Choroid plexus epithelial cell (primary cell): ENCODE measurements at places on chromosomes 2 and 18.

DNA sequence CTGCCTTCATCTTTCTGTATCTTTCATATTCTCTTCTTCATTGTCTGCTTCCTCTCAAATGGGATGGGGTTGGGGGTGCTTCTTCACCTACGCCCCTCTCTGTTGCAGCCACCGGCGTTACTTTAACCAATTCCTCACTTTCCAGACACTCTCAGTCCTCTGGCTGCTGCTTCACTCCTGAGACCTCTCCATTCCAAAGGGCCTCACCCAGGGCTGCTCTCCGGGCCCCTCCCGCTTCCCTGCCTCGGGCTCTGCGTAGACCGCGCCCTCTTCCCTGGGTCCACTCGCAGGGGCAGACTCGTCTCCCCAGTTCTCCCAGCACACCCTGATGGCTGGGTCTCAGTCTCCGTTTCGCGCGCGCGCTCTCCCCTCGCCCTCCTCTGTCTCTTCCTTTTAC lies 926 bp downstream of the SERPINB8 start:
- DNase-seq = no peak

- DNase-seq = no peak
These were observed 9.2 kb upstream of the DNAJB2 start for GRCh38 chr2:219270055-219270372.

DNA sequence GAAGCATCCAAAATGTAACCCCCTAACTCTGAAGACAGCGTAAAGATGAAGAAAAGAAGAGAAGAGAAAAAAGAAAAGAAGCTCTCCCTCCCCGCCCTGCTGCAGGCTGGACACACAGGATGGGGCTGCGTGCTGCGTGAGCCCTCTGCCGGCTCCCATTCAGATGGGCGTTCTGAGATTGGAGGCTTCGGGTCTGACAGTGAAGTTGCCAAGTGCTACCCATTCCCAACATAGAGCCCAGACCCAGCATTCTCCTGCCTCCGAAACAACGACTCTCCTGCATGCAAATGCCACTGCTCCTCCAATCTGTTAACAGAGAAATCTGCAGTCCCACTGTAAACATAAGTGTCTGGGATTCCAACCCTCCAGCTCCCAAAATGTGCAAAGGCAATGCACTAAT lies 234.9 kb downstream of the BCL11A start:
- DNase-seq = no peak

- DNase-seq = no peak
These were observed 17.6 kb upstream of the KIDINS220 start for GRCh38 chr2:8855010-8855409.

DNA sequence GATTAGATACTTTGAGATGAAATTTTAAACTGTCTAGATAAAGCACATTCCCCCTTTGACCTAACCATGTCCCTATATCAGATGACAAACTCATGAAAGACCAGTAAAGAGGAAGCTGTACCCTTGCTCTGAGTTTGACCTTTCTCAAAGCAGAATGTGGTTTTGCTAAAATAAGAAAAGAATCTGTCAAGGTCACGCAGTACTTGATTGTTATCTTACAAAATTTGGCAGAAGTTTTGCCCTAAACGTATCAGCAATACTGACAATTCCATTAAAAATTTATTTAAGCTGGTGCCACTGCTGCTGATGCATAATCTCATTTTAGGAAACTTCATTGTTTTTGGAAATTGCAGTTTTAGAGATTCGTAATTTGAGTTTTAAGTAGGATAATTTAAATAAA lies 31.2 kb upstream of the GALM start:
- DNase-seq = no peak

GRCh38 chr2:159936471-159936870 lies 125.9 kb downstream of the PLA2R1 start:
- DNase-seq = no peak

GRCh38 chr18:27921392-27921791 lies 255.5 kb downstream of the CDH2 start:
- DNase-seq = no peak

- DNase-seq = peak; percentile 51
These were observed 199.4 kb downstream of the FSHR start for GRCh38 chr2:48954935-48955334.

DNA sequence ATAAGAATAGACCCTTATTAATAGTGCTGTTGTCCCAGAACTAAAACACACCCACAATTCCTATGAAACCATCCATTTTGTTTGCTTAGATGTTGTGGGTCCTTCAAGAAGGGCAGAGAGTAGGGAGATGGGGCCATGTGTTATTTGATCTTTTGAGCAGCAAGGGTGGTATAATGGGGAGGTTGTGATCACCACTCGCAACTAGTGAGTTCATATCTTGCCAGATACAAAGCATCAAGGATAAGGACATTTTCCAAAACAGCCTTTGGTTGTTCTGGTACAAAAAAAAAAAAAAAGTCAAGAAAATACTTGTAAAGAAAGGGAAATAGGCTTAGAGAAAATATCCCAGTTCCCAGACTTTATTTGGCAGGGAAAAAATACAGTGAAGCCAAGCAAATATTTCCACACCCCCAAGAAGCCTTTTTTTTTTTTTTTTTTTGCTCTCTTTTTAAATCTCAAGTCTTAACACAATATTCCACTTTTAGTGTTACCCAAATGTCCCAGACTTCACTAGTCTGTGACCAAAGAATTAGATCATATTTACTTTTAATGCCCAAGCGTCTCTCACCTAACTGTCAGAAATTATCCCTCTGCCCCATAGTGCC lies 54.1 kb downstream of the ANTXR1 start:
- no peak for DNase-seq

DNA sequence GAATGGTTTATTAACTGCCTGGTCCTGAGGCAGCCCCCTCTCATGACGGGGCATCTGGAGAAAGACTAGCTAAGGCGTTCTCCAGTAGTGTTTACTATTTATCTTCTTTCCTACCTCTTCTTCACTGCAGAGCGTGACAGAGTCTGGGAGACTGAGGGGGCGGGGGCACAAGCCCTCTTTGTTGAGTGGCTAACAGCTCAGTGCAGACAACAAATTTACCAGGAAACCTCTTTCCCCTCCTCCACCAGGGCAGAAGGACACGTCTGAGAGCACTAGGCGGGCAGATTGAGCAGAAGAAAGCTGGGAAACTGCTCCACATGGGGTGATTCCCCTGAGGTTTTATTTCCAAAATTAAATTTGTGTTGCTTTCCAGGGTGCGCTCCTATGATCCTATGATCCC lies 322.1 kb downstream of the CNTNAP5 start:
- DNase-seq = no peak

DNA sequence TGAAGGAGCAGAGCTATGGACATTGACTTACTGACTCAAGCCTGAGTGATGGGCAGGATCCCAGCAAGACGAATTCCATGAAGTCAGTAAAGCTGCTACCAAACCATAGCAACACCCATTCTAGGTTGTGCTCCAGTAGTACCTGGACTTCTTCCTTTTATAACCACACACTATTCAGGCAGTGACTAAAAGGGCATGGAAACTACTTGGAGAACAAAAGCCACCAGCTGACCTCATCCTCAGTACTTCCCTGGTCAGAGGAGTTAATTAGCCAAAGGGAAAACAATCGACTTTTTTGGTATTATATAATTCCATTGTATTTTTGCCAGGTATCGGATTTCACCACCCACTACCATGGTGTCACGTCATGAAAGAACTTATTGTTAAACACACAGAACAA lies 237.1 kb downstream of the TTC32 start:
- no peak for DNase-seq

- peak; percentile 70 for DNase-seq
These were observed 57.3 kb upstream of the PSMD14 start for GRCh38 chr2:161250864-161251436.

DNA sequence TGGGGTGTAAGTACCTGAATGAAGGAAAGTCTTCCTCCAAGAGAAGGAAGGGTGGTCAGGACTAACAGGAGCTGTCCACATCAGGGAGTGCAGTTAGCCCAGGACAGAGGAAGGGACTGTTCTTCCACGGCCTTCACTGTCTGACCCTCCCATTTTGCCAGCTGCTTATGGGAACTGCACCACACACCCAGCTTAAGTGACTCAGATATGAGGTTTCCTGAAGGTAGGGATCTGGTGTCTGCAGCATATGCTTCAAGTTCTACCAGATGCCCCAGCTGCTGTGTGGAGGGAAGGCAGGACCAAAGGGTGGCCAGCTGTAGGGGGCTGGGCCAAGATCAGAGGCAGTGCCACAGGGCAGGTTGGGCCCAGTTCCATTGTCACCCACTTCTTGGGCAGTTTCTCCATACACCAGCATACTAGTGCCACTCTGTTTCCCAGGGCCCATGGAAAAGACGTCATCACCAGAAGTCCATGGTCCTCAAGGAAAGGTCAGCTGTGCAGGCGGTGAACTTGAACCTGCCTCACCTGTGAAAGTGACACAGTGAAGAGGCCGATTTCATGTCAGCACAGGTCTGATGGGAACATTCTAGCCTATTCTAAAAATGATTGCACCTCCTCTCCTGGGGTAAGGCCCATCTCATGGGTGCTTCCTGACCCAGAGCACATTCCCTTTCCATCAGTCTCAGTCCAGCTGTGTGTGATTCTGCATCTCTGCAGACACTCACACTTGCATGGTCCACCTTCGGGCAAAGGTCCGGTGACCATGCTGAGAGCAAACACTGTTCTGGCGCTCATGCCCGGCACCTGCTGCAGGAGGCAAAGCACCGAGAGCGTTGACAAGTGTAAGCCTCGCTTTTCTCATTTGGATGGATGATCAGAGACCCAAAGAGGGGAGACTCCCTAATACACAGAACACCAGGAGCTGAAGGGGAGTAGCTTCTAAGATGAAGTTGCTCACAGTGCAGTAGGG lies 68.0 kb downstream of the ACAA2 start:
- no peak for DNase-seq

DNA sequence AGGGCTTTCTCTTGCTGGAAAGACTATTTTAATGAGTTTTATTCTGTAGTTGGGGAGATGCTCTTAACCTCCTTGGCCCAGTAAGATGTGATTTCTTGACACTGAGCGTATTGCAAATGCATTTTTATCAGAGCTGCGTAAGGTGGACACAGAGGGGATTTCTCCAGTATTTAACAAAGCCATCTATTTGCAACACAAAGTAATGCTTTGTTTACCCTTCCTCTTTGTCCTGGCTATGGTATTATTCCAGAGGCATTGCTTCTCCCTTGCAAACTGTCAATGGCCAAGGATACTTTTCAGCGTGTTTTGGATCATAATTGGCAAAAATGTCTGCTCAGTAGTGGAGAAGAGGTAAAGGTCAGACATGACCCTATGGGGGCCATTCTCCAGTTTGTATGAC lies 90.8 kb upstream of the PIK3C3 start:
- no peak for DNase-seq

DNA sequence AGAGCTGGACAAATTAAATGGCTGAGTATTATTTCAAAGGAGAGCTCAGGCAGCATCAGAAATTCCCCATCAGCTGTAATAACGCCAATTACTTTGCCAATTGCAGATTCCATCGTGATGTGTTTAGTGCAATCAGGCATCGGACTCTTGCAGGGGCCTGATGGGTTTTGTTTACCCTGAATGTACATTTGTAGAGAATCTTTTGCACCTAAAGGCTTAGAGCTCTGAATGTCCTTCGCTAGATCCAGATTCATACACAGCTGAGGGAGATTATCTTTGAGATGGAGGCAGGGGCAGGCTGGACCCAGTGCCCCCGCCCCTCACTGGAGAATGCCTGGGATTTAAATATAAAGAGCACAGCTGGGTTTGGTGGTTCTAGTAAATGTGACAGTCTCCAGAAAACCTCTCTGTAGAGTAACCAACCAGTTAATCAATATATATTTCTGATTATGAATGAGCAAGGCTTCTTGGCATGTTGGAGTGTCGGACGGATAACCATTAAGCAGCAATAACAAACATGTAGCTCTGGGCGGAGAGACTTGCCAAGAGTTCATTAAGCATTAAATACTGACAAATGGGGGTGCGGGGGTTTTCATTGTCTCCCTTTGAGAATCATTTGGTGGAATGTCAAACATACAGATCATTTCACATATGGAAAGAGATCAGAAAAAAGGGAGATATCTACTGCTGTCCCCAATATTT lies 200.9 kb downstream of the SETBP1 start:
- no peak for DNase-seq

- DNase-seq = peak; percentile 86
These were observed 211.9 kb downstream of the RBM43 start for GRCh38 chr2:151049746-151050145.

DNA sequence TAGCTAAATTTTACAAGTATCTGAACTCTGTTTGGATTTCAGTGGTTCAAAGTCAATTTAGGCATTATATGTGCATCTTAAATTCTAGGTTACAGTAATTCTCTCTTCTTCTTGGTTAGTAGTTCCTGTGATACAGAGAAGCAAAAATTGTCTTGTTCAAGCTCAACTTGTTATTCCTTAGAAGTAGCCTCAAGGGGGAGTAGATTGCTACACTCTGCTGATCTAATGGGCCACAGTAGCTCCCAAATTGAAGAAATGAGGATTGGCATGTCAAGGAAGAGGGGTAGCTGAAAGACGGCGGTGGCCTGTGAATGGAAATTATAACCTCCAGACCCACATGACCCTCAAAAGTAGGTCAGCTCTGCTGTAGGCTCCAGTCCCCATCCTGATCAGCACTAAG lies 334.7 kb downstream of the HRH4 start:
- no peak for DNase-seq

DNA sequence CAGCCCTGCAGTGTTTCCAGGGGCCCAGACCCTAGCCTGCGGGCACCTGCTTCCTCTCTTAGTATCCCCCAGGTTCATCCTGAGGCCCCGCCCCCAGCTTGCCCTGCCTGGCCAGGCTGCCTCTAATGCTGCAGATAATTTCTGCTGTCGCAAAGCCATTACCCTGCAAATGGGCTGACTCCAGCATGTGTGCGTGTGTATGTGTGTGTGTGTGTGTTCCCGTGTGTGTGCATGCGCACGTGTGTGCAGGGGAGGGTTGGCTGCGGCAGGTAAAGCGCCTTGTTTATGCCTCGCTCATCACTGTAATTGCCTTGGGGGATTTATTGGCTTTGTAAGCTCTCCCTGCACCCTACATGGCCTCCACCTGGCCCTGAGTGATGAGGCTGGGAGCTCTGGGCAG lies 7.6 kb upstream of the PRSS56 start:
- DNase-seq = no peak

DNA sequence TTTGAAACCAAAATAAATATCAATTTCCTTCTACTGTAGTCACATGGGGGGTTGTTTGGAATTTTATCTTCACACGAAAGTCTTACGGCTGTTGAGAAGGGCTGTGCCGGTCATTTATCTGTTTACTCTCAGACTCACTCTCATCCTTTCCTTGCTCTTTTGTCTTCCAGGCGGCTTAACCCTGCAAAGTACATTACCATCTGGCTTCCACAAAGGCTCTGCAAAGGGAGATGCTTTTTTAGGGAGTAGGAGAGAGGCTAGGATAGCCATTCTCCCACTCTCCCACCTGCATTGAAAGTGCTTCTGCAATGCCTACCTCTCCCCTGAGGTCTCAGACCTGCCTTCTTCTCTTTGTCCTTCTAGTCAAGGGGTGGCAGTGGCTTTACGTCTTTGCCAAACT lies 247.6 kb downstream of the MEIS1 start:
- DNase-seq = no peak

DNA sequence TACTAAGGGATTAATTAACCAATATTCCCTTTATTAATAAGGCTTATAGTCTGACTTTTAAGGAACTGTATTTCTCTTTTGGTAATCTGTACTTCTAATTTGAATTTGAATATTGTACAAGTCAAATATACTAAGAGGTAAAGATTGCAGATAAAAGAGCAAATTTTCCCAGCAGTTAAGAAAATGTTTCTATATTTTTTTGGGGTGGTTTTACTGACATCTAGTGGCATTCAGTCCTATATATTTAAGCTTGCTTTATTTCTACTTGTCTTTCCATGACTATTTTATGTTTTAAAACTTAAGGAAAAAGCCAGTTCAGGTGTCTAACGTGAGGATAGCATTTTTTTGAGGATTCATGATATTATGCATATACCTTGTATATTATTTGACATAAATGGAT lies 41.6 kb downstream of the TDRD15 start:
- peak; percentile 24 for DNase-seq

GRCh38 chr2:17646838-17647701 lies 106.5 kb downstream of the SMC6 start:
- no peak for DNase-seq
